Stimulated activated CD8-positive, alpha-beta memory T cell treated with anti-CD3 and anti-CD28 coated beads, Interleukin-15, amount 100 ng/mL, for 24 hours (primary cell): ENCODE measurements at places on chromosomes 2 and 18.
A peak's percentile ranks its signal among the peaks of the same experiment; 100 is the strongest.

- DNase-seq: no peak
Observed at GRCh38 chr2:107358362-107358761, 468.3 kb upstream of the RGPD4 start.

GRCh38 chr18:9321017-9321452 lies 13.5 kb upstream of the TWSG1 start:
- no peak for DNase-seq

- no peak for DNase-seq
Observed at GRCh38 chr2:460861-461260, 173.0 kb upstream of the ALKAL2 start.

- no peak for DNase-seq
Observed at GRCh38 chr18:50183556-50183955, 11.4 kb downstream of the MYO5B start.

DNA sequence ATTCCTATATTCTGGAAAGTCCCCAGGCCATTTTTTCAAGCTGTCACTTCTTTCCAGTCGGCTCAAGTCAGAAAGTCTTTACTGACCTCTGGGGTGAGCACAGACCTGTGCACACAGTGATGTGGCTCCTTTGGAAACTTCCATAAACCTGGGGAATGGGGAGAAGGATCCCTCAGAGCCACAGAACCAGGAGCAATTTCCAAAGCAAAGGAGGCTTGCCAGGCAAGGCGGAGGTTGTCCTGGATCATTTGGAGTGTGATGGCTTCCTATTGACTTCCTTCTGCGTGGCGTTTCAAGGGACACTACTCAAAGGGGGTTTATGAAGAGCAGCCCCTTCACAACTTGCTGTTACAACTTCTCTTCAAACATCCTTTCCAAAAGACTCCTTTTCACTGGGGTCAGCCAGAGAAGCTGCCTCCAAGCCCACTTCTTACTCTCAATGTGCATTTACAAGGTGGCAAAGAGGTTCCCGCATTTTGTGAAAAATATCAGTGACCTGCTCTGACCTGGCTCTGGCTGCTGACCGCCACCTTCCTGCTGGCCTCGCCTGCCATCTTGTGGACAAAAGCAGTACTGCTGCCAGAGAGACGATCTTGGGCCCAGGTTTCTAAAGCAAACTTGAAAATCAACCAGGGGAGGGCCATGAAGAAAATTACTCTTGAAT lies 18.2 kb upstream of the TMEM247 start:
- DNase-seq: peak; percentile 67

GRCh38 chr2:136175868-136176267 lies 57.9 kb upstream of the CXCR4 start:
- no peak for DNase-seq

DNA sequence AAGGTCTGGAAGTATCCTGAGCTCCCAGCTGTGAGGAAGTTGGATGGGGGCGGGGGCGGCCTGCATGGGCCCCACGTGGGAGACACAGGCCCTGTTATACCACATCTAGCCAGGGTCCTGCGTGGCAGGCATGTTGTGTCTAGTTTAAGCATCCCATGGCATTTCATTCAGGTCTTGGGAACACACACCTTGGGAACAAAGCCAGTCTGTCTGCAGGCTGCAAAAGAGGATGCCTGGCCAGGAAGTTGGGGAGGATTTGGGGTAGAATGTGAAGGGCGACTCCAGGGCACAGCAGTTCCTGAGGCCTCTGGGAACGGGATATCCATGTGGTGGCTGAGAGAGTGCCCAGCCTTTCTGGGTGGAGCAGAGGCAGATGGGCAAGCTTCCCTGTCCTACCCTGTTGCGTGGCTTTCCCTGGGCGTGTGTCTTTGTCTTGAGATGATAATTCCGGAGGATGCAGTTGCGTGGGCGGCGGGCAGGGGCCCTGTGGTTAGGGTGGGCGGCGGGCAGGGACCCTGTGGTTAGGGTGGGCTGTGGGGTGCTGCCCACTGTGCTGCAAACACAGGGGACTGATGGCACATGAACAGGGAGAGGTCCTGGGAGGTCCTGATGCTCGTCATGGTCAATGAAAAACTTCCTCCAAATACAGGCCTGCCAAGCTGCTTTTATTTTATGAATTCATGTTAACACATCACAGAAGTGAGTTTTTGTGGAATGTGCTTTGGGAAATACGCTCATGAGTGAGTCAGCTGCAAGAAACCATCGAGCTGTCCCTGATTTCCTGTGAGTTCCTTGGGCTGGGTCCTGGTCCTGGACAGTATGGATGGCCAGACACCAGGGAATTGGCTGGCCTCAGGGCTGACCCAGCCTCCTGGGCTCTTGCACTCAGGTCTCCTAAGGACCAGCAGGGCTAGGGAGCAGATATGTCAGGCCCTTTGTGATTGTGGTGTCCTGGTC lies 90.0 kb upstream of the HS6ST1 start:
- DNase-seq: no peak

GRCh38 chr18:54590945-54591344 lies at the start of gene DYNAP:
DYNAP (plus strand) TSS chr18:54591245; CDS start chr18:54591283, 38 bp downstream.
- no peak for DNase-seq

- no peak for DNase-seq
Observed at GRCh38 chr18:57207124-57207916, 60.4 kb downstream of the BOD1L2 start.

DNA sequence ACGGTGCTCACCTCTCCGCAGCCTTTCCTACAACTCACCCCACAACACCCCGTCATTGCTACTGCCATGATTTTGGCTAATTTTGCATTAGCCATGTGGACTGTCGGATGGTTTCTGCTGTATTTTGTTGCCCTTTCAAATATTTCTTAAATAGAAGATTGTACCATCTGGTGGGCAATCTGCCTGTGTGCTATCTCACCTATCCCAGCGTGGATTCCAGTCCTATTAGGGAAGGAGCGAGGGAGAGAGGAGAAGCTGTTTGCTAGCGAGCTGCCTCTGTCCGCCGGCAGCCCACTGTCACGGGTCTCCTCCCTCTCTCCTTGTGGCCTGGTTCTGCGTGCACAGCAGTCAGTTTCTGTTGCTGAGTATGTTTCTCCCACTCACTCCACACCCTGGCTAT lies 336.2 kb downstream of the TXNL1 start:
- DNase-seq: no peak

GRCh38 chr18:71237641-71238040 lies 948.8 kb downstream of the SOCS6 start:
- no peak for DNase-seq

DNA sequence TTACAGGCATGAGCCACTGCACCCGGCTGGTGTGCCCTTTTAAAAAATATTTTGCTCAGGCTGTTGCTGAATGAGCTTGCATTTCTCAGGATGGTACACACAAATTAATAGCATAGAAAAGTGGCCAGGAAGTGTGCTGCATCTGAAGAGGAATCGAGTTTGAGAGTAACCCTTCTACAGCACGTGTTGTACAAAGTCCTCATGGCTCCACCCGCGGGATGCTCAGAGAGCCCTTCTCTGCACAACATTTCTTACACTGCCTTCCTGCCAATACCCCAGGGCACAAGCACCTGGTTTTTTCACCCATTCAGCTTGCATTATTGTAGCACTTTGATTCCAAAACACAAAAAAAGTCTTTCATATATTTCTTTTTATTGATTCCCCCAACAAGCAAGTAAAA lies 90.1 kb upstream of the NEDD4L start:
- no peak for DNase-seq

DNA sequence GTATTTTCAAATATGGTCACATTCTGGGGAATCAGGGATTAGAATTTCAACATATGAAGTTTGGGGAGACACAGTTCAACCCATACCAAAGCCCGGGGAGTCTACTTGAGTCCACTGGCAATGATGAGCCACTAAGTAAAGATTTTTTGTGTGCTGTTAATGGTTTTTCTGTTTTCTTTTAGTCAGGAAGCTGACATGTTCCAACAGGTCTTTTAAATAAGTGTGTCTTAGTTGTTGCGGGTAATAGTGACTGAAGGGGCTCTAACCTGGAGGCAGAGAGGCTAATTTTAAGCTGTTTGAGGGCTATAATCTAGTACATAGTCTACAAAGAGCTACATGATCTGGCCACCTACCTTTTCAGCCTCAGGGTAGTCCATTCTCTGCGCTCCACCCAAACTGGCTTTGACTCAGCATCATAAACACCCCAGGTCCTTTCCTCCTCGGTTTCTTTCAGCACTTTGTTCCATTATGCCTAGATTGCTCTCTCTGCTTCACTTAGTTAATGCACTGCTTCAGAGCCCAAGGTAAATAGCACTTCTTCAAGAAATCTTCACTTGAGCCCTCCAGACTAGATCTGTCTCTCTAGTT lies 17.6 kb upstream of the UBE2E3 start:
- DNase-seq: no peak

DNA sequence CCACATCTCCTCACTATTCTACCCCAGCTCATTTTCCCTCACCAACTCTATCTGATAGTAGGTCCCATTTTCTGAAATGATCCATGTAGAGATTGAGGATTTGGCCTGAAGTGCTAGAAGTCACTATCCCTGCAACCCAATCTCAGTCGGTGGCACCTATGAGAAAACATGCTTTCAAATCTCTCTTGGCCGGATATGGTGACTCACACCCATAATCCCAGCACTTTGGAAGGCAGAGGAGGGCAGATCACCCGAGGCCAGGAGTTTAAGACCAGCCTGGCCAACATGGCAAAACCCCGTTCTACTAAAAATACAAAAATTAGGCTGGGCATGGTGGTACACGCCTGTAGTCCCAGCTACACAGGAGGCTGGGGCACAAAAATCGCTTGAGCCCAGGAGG lies 19.1 kb upstream of the MARCHF4 start:
- no peak for DNase-seq

GRCh38 chr2:240066489-240066888 lies 13.2 kb upstream of the OR6B3 start:
- no peak for DNase-seq

DNA sequence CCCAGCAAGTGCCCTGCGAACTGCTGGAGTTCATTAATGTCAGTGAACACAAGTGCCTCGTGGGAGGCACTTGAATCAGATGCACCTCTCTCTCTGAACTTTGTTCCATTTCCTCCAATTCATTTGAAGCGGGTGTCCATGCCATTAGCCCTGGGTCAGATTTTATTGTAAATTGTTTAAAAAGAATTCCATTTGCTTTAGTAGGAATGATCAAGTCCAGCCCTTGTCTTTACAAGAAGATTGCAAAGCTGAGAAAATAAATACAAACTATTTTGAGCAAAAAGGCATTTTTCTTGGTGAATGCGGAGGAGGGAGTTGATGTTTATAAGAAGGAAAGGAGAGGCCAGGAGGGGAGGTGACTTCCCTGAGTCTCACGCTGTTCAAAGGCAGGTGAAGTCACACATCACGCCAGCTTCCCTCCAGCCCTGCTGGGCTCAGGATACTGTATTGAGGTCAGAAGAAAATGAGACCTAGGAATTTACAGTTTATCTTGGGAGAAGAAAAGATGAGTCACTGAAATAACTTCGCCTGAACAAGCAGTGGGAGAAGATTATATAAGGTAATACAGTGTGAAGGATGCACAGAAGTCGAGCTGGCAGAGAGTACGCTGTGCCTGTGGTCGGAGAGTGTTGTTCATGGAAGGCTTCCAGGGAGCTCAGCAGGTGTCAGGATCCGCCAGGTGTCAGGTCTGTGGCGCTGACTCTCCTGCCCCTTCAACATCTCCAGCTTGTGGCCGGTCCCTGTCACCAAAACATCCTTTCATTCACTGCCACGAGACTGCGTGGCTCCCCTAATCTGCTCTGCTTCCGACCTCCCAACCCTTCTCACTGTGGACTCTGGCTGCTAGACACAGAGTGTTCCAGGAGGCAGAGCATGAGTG lies 36.5 kb downstream of the EFR3B start:
- DNase-seq: no peak

DNA sequence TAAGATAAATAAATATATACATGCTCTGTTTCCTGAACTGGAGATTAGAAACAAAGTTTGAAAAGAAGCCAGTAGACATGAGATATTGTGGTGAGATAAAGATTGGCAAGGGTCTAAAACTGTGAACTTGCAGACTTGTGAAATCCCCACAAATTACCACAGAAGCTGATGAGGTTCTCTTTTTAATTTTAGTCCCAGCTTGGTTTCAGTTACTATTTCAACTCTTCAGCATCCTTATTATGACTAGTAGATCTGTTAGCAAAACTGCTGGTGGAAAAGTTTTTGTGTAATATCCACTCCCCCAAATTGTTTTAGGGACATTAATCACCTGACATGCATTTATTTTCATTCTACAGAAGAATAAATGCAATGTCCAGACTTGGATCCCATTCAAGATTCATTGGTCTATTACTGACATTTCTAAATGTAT lies 20.8 kb downstream of the RASGRP3 start:
- no peak for DNase-seq

DNA sequence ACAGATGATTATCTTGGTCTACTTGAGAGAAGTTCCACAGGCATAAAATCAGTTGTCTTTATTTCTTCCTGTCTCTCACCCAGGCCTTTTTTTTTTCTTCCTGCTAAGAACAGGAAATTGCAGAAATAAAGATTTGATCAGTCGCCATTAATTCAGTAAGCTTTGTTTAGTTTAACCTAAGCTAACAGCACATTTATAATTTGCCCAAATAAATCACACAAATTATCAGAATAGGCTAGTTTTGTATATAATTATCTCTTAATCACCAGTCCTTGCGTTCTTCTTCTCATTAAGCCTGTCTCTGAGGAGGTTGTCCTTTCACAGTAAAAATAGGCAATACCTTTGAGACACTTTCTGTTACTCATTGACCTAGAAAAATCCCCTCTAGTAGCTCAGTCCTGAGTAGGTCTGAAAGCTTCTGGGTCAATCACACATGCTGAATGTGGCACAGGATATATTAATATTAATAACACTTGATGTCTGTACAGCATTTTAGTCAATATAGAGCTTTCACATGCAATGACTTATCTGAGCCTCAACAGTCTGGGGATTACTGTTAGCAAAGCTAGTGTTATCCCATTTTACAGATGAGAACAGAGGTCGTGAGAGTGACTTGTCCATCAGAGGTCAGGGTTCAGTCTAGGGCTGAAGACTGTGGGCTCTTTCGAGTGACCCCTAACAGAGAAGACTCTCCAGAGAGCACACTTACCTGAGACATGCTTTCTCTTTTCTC lies 11.2 kb upstream of the STK17B start:
- no peak for DNase-seq

DNA sequence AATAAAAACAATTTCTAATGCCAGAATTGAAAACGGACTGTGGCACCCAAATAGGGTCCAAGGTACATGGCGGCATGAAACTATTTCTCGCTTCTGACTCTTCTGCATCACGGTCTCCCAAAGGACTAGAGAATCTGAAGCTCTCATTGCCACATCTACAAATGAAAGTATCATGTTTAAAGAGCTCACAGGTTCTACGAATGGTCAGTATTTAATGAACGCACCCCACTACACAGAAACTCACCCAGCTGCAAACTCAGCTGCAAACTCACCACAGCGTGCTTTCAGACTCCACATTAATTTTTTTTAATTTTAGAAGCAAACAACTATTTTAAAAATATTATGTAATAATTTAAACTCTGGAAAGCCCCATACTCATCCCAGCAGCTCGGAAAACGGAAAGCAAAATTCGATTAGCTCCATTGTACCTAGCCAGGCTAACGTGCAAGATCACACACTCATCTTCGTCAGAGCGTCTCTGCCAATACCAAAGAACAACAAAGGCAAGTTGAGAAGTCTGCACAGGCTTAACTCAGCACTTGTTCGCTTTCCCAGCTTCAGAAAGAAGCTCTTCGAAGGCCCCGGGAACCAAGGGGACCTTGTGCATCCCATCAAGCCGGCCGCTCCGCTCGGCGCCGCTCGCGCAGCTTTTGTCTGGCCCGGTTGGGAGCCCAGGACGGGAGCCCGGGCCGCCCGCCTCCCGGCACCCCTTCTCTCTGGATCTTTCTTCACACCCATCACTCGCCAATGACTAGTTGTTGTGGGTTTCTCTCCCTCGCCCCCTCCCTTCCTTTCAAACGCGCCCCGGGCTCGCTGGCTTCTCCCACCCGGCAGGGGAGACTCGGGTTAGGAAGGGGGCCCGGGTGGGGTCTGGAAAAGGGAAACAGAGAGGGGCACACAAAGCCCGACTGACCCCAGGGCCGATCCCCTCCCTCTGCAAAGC lies 785 bp downstream of the CLASP1 start:
- peak; percentile 15 for DNase-seq
